ENCODE measurements at places on chromosomes 4 and X.

GRCh38 chr4:6942238-6942800, 32.7 kb downstream of the TBC1D14 start:
- peaks cover 6% of the 10 kb centered on the region for H3K4me1 ChIP-seq
- DNase-seq = peak; percentile 49
- no peak overlapping the region for H3K27ac ChIP-seq

- no peak overlapping the region for H3K4me3 ChIP-seq
- no peak for DNase-seq
- no peaks in the 10 kb centered on the region for H3K27me3 ChIP-seq
- H3K4me1 ChIP-seq = no peaks in the 10 kb centered on the region
- no peak overlapping the region for H3K27ac ChIP-seq
These were observed 16.9 kb upstream of the MMAA start for GRCh38 chr4:145602129-145602760.

DNA sequence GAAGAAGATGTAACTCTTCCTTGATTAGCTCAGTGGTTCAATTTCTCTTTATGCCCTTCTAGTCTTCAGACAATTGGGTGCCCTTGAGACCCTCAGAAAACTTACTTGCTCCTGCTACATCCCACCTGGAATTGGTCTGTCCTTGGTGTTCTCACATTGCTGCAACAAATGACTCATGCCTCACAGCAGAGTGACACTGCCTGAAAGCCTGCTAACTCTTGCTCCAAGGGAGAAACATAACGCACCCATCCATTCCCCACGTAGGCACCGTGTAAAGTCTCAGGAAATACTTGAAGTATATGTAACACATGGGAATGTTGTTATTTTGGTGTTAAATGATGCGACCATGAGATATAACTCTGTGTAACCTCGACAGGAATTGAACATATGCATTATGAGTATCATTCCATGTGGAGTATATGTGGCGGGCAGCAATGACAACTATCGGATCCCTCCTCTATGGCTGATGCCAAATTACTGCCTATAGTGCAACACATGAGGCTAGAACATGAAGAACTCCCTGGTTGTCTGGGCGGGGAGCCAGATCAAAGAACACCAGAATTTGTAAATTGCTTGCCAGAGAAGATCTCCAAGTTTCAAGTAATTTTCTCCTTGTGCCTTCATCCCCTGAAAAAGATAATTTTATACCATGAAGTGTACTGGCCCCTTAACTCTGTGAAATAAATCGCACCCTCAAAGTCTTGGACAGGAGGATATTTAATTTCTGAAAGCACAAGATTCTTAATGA, 231.3 kb upstream of the STK26 start:
- no peak overlapping the region for H3K27ac ChIP-seq
- no peaks in the 10 kb centered on the region for H3K4me1 ChIP-seq
- no peak overlapping the region for H3K4me3 ChIP-seq
- DNase-seq = peak; percentile 9
- peaks cover 17% of the 10 kb centered on the region for H3K27me3 ChIP-seq

- no peak overlapping the region for H3K4me3 ChIP-seq
- DNase-seq = no peak
- no peaks in the 10 kb centered on the region for H3K36me3 ChIP-seq
- no peaks in the 10 kb centered on the region for H3K27me3 ChIP-seq
These were observed 153.8 kb upstream of the RAPGEF2 start for GRCh38 chr4:158949099-158949498.

- no peak overlapping the region for H3K4me3 ChIP-seq
- H3K27me3 ChIP-seq = no peaks in the 10 kb centered on the region
- DNase-seq = no peak
- no peak overlapping the region for H3K27ac ChIP-seq
- H3K36me3 ChIP-seq = no peaks in the 10 kb centered on the region
- no peaks in the 10 kb centered on the region for H3K4me1 ChIP-seq
These were observed 25.2 kb downstream of the TIGD2 start for GRCh38 chr4:89136525-89136924.

DNA sequence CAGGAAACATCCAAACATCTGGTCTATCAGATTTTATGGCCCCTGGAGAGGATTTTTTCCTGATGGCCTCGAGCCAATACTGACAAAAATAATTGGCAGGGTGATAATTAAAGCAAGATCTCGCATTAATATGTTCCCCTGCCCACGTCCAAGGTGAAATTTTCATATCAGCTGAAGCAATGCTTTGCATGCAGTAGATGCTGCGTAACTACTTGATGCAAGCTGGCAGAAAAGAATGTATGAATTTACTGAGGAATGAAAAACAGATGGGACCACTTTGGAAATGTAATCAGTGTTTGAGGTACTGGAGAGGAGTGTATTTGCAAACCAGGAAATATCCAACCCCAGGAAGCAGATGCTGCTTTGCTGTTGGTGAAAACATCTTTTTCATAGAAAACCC, 36.8 kb upstream of the REST start:
- H3K4me3 ChIP-seq = no peak overlapping the region
- H3K27ac ChIP-seq = no peak overlapping the region
- H3K36me3 ChIP-seq = no peaks in the 10 kb centered on the region
- no peak for DNase-seq
- no peaks in the 10 kb centered on the region for H3K27me3 ChIP-seq
- no peaks in the 10 kb centered on the region for H3K4me1 ChIP-seq

GRCh38 chr4:18556402-18556801, 534.8 kb upstream of the LCORL start:
- no peak overlapping the region for H3K27ac ChIP-seq
- H3K27me3 ChIP-seq = no peaks in the 10 kb centered on the region
- H3K36me3 ChIP-seq = no peaks in the 10 kb centered on the region

GRCh38 chrX:2629316-2630007, 61.6 kb upstream of the CD99 start:
- no peak overlapping the region for H3K27ac ChIP-seq
- H3K36me3 ChIP-seq = peaks cover 5% of the 10 kb centered on the region
- peaks cover 2% of the 10 kb centered on the region for H3K4me1 ChIP-seq

DNA sequence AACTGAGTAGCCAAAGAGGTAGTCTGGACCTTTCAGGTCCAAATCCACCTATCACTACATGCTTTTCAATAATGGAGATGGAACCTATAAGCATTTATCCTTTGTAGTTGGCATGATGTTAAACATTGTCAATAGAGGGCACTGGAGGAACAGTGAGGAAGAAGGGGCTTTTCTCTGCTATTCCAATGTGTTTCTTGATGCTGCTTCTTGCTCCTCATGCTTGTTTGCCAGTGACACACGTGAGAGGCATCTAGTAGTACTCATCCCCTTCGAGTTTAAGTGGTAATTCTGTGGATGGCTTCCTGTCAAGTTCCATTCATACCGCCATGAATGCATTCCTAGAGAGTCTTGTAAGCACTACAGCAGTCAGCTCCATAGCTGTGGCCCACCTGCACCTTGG, 84.0 kb downstream of the NAA11 start:
- no peak overlapping the region for H3K4me3 ChIP-seq
- H3K36me3 ChIP-seq = no peaks in the 10 kb centered on the region
- H3K27me3 ChIP-seq = no peaks in the 10 kb centered on the region
- no peak for DNase-seq
- no peak overlapping the region for H3K27ac ChIP-seq

DNA sequence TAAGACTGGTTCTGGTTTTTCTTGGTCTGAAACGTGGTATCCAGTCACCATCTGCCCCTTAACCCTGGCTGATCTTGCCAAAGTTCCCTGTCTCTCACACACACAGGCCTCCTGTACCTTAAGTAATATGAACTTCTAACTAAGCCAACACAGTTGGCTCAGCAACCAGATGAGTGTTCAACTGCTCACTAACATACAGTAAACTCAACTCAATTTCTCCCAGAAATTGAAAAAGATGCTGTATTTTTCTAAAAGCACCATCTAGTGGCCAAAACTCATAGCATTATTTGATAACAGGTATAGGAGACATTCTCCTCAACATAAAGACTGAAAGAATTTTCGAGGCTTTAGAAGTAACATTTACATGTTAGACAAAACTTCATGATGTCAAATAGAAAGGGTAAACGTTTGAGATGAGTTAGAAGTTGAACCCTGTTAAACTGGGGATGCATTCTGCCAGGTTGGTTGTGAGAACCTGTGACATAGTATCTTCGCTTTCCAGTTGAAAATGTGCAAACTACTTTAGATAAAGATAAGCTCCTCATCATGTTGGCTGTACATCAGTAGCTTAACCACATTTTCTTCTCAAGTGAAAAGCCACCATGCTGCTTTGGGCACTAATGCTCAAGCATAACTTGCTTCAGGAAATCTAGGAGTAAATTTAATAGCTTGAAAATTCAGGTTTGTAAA, 31.2 kb downstream of the CCNI start:
- peaks cover 15% of the 10 kb centered on the region for H3K36me3 ChIP-seq
- no peak for DNase-seq
- H3K27me3 ChIP-seq = no peaks in the 10 kb centered on the region
- peaks cover 10% of the 10 kb centered on the region for H3K4me1 ChIP-seq

All from lung (tissue), 17 donors.